ENCODE measurements at places on chromosomes 7 and 10.

- no peak for DNase-seq
These were observed 46.9 kb downstream of the AP3M1 start for GRCh38 chr10:74103560-74104258.

- no peak for DNase-seq
These were observed 120.2 kb downstream of the NT5C2 start for GRCh38 chr10:103072891-103073290.

- no peak for DNase-seq
These were observed 138.9 kb downstream of the PKD1L1 start for GRCh38 chr7:47809387-47809786.

DNA sequence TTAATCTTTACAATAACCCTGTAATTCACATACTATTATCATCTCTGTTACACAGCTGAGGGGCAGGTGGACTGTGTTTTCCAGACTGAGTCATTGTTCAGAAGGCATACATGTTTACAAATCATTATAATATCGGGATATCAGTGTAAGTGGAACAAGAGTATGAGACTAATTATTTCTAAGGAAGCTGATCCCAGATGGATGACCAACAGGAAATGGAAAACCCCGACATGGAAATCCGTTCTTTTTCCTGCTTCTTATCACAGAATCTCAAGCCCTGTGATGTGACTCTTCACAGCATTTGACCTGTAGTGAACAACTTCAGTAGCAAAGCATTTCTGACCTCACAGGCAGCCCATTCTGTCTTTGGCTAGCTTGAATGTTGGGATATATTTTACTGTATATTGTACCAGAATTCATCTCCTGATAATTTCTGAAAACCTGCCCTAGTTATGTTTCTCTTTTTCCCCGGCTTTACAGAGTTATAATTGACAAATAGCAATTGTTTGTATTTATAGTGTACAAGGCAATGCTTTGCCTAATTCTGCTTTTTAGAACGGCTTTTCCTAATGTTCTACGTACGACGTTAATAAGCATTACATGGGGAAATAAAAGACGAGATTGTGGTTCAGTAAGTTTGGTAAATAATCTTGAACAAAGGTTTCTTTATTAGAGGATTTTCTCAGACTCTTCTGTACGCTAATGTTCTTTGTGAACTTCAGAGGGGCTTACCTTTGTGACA is 78.6 kb upstream of the SYPL1 start:
- no peak for DNase-seq

DNA sequence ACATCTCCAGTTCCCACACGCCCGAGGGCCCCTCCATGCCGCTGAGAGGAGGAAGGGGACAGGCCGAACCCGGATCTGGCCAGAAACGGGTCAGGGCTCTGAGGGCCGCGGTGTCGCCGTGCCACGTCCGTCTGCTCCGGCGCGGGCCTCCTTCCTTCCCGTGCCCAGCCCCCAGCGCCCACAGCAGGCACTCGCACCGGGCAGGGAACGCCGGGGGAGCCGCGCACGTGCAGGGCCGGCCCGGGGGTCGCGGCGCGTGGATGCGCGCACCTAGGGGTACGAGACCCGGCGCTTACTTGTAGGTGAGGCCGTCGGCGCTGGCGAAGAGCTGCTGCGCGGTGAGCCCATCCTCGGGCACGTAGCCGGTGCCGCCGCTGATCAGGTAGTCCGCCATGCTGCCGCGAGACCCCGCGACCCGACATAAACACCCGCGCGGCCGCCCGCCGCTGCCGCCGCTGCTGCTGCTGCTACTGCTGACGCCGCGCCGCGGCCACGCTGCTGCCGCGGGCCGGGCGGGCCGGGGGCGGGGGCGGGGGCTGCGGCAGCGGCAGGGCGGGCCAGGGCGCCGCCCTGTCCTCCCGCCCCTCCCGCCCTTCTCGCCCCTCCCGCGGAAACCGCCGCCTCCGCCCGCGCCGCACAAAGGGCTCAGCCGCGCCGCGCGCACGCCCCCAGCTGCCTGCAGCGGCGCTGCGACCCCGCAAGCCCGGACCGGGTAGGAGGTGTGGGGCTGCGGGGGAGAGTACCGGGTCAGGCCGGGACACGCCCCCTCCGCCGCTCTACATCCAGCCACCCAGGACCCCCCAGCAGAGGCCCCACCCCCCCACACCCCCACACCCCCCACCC is 4.1 kb downstream of the IMPDH1 start:
- no peak for DNase-seq

- DNase-seq: no peak
These were observed 37.4 kb downstream of the SEMA3C start for GRCh38 chr7:80881351-80881900.
